Breast epithelium (tissue), 4 donors: ENCODE measurements at places on chromosomes 12 and 14. TPM values are rescaled to one million over a fixed set of nuclear protein-coding genes. Genes with fewer than 3 reads are reported as not detected.
A peak's percentile ranks its signal among the peaks of the same experiment; 100 is the strongest.

- H3K36me3 ChIP-seq: no peaks in the 10 kb centered on the region
- no peak for DNase-seq
- no peak overlapping the region for H3K4me3 ChIP-seq
- peaks cover 23% of the 10 kb centered on the region for H3K4me1 ChIP-seq
These were observed 281.5 kb downstream of the ZFP36L1 start for GRCh38 chr14:68511129-68512047.

DNA sequence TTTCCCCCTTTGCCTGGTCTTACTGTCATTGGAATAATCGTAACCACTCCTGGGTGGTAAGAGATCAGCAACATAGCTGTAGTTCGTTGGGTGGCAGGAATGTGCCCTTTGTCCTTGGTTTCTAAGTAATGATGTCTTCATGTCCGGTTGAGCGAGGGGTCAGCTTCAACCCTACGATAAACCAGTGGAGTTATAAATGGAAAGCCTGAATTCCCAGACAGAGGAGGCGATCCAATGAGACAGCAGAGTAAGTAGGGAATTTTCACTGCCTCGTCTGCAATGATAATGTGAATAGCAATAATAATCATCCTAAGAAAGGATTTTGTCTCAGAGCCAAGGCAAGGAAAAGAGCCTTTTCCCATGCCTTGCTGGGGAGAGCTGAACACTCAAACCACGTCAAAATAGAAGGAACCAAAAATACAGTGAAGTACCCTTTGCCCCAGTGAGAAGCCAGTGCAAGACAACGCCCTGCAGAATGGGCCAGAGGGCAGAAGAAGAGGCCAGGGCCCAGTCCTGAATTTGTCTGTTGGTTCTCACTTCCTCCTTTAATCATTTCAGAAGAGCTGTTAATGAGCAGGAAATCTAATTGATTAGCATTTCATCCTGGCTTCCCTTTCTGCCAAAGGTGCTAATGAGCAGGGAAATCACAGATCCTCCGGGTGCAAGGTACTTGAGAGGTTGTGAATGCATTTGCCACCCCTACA lies 330.7 kb downstream of the CACNA1C start:
- no peaks in the 10 kb centered on the region for H3K36me3 ChIP-seq
- no peaks in the 10 kb centered on the region for H3K27me3 ChIP-seq
- DNase-seq: no peak
- H3K27ac ChIP-seq: no peak overlapping the region

DNA sequence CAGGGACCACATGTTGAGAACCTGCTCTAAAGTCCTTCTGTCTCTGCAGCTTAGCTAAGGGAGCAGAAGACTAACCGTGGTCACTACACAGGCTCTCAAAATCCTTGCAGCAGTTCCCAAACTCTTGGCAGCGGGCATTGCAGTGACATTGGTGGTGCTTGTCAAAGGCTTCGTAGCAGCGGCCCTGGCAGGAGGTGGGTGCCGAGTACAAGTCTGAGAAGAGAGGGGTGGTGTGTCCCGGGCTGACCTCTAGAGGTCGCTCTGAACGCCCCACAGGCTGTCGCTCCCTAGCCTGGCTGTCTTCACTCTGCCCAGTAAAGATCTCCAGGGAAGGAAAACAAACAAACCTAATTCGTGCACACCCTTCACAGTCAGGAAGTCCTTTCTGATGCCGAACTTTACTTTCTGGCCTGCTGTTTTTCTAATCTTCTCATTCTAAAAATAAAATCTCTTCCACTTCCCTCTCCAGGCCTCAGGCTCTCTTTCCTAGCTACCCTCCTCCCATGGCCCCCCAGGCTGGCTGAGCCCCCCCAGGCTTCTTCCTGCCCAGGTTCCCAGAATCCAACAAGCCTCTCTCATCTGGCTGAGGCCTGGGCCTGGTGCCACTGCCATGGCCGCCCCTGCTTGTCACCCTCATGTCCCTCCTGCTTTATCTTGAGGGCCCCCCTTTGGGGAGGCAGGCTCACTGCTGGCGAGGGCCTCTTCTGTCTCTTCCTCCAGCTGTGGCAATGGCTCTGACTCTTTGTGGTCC lies 7.7 kb downstream of the ENDOU start:
- peaks cover 26% of the 10 kb centered on the region for H3K4me1 ChIP-seq
- H3K27me3 ChIP-seq: no peaks in the 10 kb centered on the region
- no peaks in the 10 kb centered on the region for H3K36me3 ChIP-seq
- H3K4me3 ChIP-seq: no peak overlapping the region
- peak; percentile 61 for DNase-seq

DNA sequence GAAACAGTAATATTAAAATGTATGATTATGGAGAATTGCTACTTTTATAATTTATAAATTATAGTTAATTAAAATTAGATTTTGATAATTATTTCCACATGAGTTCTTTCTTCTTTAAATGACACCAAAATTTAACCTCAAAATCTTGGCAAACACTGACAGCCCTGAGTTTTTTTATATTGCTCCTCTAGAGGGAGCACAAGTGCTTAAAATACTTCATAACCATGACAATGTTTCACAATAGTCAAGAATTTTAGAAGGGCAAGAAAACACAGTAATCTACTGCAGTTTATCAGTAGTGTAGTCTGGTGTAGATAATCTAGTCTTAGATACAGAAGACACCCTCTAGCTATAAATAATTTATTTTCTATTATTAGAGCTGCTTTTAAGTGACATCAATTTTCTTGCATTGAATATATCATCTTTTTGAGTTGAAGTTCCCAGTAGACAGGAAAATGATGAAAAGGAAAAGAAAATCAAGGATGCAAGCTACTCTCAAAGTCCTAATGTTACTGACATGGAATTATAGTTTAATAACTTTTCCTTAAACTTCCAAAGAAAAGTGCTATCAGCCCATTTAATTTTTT lies 14.3 kb upstream of the PTGER2 start:
- H3K27ac ChIP-seq: no peak overlapping the region
- no peak overlapping the region for H3K4me3 ChIP-seq
- no peaks in the 10 kb centered on the region for H3K36me3 ChIP-seq

GRCh38 chr12:62787611-62788010 lies 147.3 kb downstream of the PPM1H start:
- no peak overlapping the region for H3K4me3 ChIP-seq
- no peak for DNase-seq
- no peaks in the 10 kb centered on the region for H3K27me3 ChIP-seq

GRCh38 chr12:109573029-109573913 lies at the start of the genes MMAB and MVK:
Gene MMAB, minus strand, starts transcription at chr12:109573504. Its CDS starts 24 bp downstream, at chr12:109573480.
Gene MVK, plus strand, starts transcription at chr12:109573794. Its CDS starts 1,029 bp downstream, at chr12:109574823.
- peak; percentile 100 for DNase-seq
- H3K27me3 ChIP-seq: no peaks in the 10 kb centered on the region
- no peaks in the 10 kb centered on the region for H3K36me3 ChIP-seq
- peak within 1 kb of the TSS; percentile 76 for H3K4me3 ChIP-seq

GRCh38 chr14:90107789-90108188 lies 46.0 kb downstream of the KCNK13 start:
- DNase-seq: no peak
- no peaks in the 10 kb centered on the region for H3K4me1 ChIP-seq
- H3K27me3 ChIP-seq: no peaks in the 10 kb centered on the region
- H3K4me3 ChIP-seq: no peak overlapping the region
- H3K36me3 ChIP-seq: no peaks in the 10 kb centered on the region

- no peaks in the 10 kb centered on the region for H3K36me3 ChIP-seq
- no peaks in the 10 kb centered on the region for H3K27me3 ChIP-seq
- H3K4me1 ChIP-seq: no peaks in the 10 kb centered on the region
- H3K27ac ChIP-seq: no peak overlapping the region
- H3K4me3 ChIP-seq: no peak overlapping the region
- no peak for DNase-seq
These were observed 337.5 kb downstream of the GLT1D1 start for GRCh38 chr12:129190827-129191226.

DNA sequence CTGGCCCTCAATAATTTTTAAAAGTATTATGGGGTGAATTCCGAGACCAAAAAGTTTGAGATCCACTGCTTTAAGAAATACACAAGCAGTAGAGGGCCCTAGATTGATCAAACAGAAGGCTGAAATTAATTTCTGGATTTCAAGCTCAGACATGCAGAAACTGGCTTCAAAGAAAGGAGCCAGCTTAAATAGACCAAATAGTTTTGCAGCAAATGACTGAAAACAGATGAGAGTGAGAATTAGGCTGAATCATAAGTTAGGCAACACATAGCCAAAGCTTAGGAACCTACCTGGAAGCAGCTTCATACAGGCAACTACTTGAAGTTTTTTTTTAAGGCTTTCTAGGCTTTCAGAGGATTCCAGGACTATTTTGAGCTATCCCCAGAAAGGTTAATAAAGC lies 12.4 kb downstream of the ATF7 start:
- no peaks in the 10 kb centered on the region for H3K4me1 ChIP-seq
- H3K4me3 ChIP-seq: no peak overlapping the region
- no peaks in the 10 kb centered on the region for H3K36me3 ChIP-seq
- peak overlapping the region; percentile 31 for H3K27ac ChIP-seq
- H3K27me3 ChIP-seq: no peaks in the 10 kb centered on the region
- DNase-seq: no peak

- H3K27me3 ChIP-seq: no peaks in the 10 kb centered on the region
- H3K27ac ChIP-seq: no peak overlapping the region
These were observed 6.0 kb downstream of the DMAC2L start for GRCh38 chr14:50318031-50318626.

DNA sequence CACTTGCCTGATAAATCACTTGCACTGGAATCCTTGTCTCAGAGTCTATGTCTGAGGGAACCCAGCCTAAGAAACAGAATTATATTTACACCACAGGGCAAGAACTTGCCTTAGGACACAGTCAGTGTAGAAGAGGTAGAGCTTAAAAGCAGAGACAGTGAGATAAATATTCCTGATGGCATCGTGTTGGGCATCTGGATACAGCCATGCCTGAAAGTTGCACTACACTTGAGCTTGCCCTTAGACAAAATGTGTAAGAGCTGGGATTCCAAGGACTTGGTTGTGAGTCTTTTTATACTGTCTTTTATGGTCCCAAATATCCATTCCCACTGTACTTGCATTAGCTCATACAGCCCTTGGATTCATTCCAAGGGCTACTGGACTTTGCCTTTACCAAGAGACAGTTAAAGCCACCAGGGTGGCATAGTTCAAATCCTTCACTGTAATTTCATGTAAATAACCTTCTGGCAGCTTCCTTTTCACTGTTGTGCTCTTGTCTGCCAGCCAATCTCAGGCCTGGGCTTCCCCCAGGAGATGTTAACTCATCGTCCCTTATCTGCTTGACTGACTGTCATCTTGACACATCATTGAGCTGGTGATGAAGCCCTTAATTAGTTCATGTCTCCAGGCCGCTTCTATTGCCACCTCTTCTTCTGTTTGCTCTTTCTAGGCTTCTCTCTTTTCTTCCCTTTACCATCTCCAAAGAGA lies 577.9 kb upstream of the TBX3 start:
- H3K27me3 ChIP-seq: no peaks in the 10 kb centered on the region
- H3K4me3 ChIP-seq: no peak overlapping the region
- no peaks in the 10 kb centered on the region for H3K36me3 ChIP-seq
- H3K4me1 ChIP-seq: no peaks in the 10 kb centered on the region

Gene OTX2
- total RNA-seq: not detected

Gene KLRC2
- 2.1 TPM for total RNA-seq

Gene KRT78
- total RNA-seq: not detected

Gene KLHL33
- 0.33 TPM for total RNA-seq

Gene RIMBP2
- under 0.01 TPM for total RNA-seq

Gene KLRC3
- not detected for total RNA-seq
